ENCODE measurements at places on chromosomes 5 and 9. TPM values are rescaled to one million over a fixed set of nuclear protein-coding genes. Genes with fewer than 3 reads are reported as not detected.
A peak's percentile ranks its signal among the peaks of the same experiment; 100 is the strongest.

GRAMD2B gene
- total RNA-seq = 8.1 TPM

EIF4EBP3 gene
- 7.3 TPM for total RNA-seq

DNAJC21 gene
- 40.4 TPM for total RNA-seq

CCL28 gene
- total RNA-seq = 18.8 TPM

IER5L gene
- total RNA-seq = 2.3 TPM

LIFR gene
- total RNA-seq = not detected

CDX1 gene
- total RNA-seq = not detected

DNA sequence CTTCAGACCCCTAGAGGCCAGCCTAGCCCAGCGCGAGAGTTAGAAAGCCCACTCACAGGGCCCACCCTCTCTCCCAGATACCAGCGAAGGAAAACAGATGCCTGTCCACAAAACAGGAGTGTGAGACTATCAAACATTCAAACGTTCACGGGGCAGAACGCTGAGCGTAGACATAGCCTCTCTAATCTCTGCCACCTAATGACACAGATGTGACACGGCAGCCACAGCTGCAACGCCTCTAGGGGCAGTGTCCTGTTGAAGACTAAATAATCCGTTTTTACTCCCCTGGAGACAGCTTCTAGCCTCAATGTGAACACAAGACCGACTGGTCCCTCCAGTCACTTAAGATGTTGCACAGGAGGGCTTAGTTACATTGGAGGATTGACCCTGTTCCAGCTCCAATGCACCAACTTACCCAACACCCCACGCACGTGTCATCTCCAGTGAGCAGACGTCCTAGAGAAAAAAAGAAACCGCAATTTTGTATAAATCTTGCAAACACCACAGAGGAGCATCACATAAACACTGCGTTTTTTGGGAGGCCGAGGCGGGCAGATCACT, 14.3 kb downstream of the DIPK1B start:
- peak; percentile 66 for DNase-seq

- DNase-seq = no peak
These were observed 11.0 kb downstream of the NAIP start for GRCh38 chr5:71014176-71014575.

GRCh38 chr9:94833802-94834201, 107.3 kb downstream of the AOPEP start:
- no peak for DNase-seq

DNA sequence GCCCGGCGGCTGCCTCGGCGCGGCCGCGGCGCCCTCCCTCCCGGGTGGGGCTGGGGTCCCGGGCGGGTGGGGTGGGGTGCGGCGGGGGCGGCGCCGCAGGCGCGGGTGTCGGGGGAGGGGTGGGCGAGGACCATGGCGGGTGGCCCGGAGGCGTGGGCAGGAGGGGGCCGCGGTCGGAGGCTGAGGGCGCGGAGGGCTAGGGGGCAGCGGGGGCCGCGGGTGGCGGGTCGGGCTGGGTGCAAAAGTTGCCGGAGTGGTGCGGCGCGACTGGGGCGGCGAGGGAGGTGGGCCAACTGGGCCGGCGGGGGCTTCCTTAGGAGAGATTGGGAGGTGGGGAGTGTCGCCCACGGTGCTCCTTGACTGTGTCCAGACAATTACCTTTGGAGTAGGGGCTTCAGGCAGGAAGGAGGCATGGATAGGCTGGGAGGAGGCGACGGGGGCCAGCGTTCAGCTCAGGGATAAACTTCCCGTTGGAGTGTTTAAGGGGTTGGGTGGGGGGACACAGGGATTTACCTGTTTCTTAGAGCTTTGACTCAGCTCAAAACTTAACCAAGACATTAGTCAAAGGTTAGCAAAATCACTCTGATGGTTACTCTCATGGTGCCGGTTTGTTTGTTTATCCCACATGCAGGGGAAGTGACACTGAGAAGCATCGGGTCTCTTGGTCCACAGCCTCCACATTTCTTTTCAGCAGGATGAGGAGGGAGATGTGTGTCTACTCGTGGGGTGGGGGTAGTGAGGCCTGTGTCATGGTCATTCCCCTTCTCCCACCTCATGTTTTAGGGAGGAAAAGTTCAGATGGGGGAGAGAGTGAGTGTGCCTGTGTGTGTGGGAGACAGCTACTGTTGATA, 859 bp downstream of the CSNK1G3 start:
- peak; percentile 58 for DNase-seq

DNA sequence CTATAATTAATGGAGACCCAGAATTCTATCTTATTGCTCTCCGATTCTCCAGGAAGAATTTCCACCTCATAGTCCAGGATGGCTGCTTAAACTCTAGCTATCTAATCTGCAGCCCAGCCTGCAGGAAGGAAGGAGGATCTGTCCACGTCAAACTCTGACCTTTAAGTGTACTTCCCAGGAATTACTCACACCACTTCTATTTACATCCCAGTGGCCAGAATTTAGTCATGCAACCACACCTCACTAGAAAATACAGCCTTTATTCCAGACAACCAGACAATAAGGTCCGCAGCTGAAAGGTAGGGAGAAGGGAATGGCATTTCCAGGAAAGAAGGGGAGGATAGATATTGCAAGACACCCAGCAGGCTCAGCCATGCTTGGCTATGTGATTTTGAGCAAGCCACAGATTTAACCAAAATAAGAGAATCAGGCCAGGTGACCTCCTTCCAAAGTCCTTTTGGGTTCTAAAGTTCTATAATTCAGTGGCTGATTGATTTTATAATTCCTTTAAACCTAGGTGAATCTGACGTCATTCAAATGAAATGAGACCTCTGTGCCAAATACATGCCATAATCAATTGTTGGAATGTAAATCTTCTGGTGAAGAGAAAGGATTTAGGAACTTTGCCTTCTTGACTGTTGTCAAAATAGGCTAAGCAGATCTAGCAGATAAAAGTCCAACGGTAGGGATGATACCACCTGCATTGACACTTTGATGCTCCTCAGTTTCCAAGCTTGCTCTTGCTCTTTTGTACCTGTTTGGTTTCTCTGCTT, 3.7 kb upstream of the DENND1A start:
- no peak for DNase-seq

- no peak for DNase-seq
These were observed 515.6 kb downstream of the CCDC171 start for GRCh38 chr9:16068476-16068875.

DNA sequence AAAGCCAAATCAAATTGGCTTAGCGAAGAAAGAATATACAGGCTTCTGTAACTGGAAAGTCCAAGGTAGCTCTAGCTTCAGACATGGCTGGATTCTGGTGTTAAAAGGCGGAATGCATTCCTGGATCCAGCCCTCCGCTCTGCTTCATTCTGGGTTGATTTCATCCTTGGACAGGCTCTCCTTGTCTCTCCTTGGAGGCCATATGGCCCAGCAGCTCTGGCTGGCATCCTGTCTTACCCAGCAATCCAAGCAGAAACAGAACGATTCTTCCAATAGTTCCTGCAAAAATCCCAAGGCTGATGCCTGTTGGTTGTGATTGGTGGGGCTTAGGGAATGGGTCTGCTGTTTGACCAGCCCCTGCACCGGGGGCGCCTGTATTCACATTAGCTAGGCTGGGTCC, 37.0 kb upstream of the SAP30L start:
- DNase-seq = no peak

GRCh38 chr9:81893929-81894328, 34.3 kb upstream of the SPATA31D4 start:
- DNase-seq = no peak

DNA sequence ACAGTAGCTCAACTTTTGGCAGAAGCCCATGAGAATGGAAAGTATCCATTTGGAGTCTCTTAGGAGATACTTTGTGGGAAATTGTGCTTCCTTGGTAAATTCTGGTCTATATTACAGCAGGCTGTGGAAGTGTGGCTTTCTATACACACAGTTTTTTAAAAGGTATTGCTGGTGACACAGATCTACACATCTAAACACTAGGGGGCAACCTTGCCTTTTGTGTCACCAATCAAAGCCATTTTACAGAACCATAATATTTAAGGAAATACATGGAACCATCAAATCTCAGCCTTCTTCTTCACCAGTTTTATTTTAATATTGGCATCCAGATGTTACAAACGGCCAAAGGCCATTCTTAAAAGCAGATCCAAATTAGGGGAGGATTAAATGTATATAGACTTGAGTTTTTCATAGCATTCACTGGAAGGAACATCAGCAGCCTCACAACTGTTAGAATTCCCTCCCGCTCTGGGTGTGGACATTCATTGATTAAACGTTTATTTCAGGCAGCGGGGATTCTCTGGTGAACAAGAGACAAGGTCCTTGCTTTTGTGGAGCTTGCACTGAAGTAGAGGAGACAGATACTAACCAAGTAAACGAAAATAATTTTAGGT, 132.4 kb upstream of the EPB41L4A start:
- peak; percentile 92 for DNase-seq

DNA sequence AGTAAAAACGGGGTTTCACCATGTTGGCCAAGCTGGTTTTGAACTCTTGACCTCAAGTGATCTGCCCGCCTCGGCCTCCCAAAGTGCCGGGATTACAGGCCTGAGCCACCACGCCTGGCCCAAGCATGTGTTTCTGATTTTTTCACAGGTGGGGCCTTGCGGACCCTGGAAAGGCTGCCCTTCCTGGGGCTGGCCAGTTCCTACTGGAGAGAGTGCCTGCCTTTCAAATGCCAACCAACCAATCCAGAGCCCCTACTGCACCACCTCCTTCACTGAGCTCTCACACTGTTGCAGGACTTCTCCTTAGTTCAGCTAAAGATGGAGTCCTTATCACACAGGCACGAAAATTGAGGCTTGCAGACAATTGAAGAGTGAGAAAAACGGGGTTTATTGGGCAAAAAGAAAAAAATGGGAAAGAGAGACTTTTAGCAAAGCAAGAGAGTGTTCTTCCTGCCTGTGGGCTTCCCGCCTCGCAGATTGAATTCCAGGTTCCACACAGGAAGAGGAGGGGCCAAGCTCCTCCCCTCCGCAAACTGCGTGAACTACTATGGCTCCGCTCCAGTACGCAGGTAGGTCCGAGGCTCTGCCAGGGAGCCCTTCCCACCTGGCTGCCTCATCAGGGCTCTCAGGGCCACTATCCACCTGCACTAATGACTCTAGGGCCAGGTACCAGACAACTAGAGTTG, 8.3 kb upstream of the CMBL start:
- DNase-seq = no peak

- no peak for DNase-seq
These were observed 531.3 kb downstream of the NTRK2 start for GRCh38 chr9:85200726-85201404.

GRCh38 chr9:116873937-116874914, 187.1 kb downstream of the TRIM32 start:
- peak; percentile 16 for DNase-seq

GRCh38 chr5:43769571-43770355, 166.8 kb downstream of the NNT start:
- DNase-seq = no peak

- DNase-seq = peak; percentile 55
These were observed 109.9 kb downstream of the EDIL3 start for GRCh38 chr5:84274585-84275468.

GRCh38 chr5:2148312-2149194, 265.8 kb upstream of the IRX4 start:
- no peak for DNase-seq

- no peak for DNase-seq
These were observed 307.9 kb downstream of the CSNK1G3 start for GRCh38 chr5:123819833-123820232.

GRCh38 chr9:109475526-109475925, 22.6 kb downstream of the PTPN3 start:
- no peak for DNase-seq

- DNase-seq = no peak
These were observed 50.5 kb downstream of the AHRR start for GRCh38 chr5:371811-372555.

- no peak for DNase-seq
These were observed 75.5 kb downstream of the GPR21 start for GRCh38 chr9:123108976-123109375.

DNA sequence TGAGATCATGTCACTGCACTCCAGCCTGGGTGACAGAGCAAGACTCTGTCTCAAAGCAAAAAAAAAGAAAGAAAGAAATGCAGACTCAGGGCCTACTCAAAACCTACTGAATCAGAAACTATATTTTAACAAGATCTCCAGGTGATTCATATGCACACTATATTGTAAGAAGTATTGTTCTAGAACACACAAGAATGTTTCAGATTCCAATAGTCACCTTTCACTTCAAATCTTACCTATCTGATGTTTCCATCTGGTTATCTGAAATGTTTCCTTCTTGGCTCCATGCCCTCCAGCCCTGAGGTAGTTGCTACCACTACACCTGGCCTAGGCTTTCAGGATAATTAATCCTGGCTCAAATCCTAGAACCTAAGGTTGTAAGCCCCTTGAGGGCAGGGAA, 36.8 kb upstream of the SNX2 start:
- no peak for DNase-seq

DNA sequence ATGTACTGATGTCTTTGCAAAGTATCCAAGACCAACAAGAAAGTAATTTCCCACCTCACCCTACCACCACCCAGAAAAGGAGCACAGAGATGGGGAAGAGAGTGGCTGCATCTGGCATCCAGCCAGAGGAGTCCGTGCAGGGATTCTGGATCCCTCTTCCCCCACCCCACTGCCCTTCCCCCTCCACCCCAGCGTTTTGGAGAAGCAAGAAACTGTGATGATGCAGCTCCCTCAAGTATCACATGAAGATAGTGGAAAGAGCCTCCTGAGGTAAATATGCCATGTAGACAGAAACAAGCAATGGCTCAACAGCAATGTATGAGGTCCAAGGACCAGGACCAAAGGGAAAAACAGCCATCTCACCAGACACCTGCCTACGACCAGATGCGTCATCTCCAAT, 153.8 kb downstream of the DEPDC1B start:
- DNase-seq = no peak

GRCh38 chr5:147360816-147361215, 126.0 kb downstream of the STK32A start:
- peak; percentile 27 for DNase-seq

DNA sequence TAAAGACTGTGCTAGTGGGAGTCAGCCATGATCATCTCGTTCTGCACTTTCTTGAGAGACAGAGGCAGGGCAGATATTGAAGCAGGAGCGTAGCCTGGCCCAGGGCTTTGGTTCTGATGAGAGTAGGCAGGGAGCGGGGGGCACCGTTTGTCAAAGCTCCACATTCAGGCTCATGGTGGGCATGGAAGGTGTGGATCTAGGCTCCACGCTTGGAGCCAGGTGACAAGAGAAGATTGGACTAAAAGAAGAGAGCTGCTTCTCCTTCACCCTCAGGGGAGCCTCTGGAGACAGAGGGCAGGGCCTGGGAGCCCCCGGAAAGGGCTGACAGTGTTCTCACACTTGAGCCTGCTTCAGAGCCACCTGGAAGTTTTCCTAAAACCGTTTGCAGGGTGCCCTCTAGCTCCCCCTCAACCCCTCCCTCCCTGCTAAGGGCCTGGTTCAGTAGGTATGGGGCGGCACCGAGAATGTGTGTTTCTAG, 24.7 kb upstream of the FCN2 start:
- DNase-seq = no peak

DNA sequence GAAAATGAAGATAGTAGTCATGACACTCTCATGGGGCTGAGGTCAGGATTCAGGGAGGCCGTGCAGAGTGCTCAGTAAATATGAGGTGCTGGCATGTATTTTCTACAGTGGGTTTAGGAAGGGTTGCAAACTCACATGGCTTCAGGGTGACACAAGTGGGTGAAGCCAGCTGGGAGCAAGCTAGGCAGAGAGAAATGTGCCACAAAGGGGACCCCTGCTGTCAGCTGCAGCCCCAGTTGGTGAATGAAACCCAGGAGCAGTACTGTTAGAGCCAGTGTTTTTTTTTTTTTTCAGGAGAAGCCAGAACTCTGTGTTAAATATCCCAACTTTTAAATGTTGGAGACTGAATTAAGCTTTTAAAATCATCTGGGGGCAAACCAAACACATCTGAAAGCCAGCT, 75.3 kb downstream of the INSYN2B start:
- no peak for DNase-seq

Data from Karpas-422 (cell line).